ENCODE measurements at places on chromosomes 11 and 22. TPM values are rescaled to one million over a fixed set of nuclear protein-coding genes. Genes with fewer than 3 reads are reported as not detected.
A peak's percentile ranks its signal among the peaks of the same experiment; 100 is the strongest.

KRTAP5-2 gene
- total RNA-seq, result not detected

NRXN2 gene
- 12.0 TPM for total RNA-seq

XKR3 gene
- total RNA-seq, result not detected

GRCh38 chr22:29550005-29550404 is 3.6 kb downstream of the THOC5 start:
- DNase-seq, result no peak

KMT2A gene
- 83.6 TPM for total RNA-seq

OR5B21 gene
- total RNA-seq, result not detected

DNA sequence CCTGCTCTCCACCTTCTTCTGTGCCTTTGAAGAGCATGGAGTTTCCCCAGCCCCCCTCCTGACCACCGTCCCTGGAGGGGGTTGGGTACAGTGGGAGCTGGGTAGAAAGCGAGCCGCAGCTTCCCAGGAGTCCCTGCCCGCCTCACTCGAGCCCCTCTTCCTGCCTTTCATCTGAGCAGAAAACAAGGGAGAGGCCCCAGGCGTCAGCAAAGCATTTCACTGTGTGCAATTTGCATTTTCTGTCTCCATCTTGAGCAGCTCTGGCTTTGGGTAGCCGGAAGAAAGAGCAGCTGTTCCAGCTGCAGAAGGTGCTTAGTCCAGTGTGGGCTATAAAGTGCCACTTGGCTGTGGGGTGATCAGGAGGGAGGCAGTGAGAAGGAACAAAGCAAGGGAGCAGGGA is 229.7 kb downstream of the CEP164 start:
- no peak for DNase-seq

EMID1 gene
- 18.1 TPM for total RNA-seq

DNA sequence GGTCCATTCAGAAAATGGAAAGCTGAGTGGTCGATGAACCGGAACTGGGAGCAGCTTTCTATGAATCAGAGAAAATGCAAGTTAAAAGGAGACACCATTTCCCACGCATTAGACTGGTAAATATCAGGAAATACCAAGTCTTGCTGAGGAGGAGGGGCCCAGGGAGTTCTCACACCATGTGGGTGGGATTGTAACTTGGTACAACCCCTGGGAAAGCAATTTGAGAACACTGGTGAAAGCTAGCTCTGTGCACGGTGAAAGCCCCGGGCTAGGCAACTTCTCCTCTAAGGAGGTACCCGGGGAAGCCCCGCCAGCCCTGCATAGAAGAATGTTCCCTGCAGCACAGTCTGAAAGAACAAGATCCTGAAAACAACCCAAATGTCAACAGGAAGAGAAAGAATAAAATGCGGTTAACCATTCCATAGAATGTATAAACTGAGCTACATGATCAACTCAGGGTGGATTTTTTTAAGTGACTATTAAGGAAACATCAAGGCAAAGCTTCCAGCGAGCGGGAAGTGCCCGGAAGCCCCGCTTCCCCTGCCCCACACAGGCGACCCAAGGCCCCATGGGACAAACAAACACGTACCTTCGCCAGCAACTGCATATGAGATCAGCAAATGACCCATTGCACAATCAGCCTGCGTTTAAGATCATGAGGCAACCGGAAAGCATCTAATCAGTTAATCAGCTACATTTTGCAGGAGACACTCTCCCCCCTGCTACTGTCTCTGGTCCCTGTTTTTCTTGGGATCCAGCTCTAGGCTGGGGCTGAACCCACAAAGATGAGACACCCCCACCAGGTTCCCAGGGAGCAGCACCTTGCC is 11.3 kb downstream of the SHANK2 start:
- no peak for DNase-seq

- DNase-seq, result no peak
Measured at GRCh38 chr11:114166897-114167323, 107.4 kb downstream of the ZBTB16 start.

PDGFB gene
- total RNA-seq, result 14.7 TPM

DNA sequence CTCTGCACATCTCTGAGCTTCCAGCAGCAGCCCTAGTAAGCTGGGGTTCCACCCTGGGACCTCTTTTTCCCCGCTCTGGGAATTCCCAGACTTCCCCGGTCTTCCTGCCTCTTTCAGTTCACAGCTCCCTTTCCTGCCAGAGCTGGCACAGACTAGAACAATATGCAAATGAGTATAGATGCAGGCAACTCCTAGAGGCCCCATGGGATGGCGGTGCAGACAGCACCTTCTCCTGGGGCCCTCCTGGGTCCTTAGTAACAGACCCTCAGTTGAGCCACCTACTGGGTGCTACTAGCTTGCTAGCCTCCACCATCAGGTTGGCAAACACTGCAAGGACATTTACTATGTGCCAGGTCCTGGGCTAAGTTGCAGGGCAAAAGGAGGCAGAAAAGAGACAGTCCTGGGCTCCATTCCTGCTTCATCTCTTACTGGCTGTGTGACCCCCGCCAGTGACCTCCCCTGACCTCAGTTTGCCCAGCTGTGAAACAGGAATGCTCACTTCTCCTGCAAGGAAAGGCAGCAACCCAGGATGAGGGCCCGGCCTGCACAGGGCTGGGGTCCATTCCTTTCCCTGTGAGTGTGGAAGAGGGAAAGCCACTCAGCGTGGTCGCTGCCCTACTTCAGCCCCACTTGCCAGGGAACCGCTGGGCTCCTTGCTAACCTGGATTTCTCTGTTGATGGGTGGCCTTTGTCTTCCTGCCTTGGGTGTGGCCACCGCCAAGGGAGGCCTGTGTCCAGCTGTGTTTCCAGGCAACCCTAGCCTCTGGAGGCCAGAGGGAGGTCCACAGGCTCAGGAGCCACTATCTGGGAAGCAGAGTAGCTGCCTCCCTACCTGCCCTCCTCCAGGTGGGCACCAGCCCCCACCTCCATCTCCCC is 7.3 kb downstream of the RELT start:
- no peak for DNase-seq

DNA sequence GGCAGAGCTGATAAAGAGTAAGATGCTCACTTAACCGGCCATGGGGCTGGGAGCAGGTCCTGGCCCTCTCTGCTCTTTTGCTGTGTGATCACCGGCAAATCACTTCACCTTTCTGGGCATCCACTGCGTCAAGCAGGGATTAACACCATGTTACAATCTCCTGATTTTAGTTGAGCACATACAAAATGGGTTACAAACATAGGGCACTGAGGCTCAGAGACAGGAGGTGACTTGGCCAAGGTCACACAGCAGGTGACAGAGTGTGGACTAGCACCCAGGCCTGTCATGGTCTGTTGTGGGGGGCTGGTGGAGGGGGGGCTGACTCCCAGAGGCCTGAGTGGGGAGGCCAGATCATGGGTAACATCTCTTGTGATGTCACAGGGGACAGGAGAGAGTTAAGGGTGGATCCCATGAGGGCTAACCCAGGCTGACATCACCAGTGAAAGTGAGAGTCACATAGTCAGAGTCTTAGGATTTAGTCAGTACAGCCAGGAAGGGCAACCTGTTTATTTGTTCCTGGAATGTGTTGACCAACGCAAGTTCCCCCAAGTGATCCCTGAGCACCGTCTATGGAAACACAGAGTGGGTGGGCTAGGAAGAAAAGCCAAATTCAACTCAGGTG is 27.8 kb downstream of the GDPD5 start:
- no peak for DNase-seq

DDI1 gene
- total RNA-seq, result not detected

BLID gene
- total RNA-seq, result 1.2 TPM

DNA sequence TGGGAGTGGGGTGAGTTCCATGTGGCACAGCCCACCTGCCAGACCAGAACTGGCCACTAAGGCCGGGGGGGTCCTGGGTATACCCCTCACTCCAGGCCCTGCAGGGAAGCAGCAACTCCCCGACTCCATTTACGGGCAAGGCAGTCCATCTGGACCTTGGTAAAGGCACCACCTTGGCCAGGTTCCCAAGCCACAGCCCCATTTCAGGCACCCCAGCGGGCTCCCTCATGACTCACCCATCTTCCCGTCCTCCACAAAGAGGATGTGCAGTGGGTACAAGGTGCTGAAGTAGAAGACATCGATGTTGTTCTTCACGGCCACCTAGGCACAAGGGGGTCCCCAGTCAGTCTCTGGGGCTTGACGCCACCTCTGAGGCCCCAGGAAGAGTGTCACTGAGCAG is 15.7 kb upstream of the RASL10A start:
- no peak for DNase-seq

CSNK2A3 gene
- 2.8 TPM for total RNA-seq

DNA sequence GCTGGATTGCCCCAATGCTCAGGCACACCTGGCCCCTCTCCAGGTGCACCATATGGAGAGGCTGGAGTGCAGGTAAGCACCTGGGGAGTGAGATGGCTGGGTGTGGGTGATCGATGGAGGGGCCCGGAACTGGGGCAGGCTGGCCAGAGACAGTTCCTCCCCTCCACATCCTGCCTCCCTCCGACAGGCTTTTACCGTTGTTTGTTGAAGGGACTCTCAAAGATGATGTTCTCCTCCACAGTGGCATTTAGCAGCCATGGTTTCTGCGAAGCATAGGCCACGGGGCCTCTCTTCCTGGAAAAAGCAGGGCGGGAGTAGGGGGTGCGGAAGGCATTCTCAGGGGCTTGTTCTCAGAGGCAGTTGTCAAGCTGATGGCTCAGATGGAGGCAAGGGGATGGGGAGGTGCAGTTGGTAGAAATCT is 25.9 kb upstream of the KCNJ11 start:
- DNase-seq, result no peak

EMSY gene
- 47.5 TPM for total RNA-seq

DNA sequence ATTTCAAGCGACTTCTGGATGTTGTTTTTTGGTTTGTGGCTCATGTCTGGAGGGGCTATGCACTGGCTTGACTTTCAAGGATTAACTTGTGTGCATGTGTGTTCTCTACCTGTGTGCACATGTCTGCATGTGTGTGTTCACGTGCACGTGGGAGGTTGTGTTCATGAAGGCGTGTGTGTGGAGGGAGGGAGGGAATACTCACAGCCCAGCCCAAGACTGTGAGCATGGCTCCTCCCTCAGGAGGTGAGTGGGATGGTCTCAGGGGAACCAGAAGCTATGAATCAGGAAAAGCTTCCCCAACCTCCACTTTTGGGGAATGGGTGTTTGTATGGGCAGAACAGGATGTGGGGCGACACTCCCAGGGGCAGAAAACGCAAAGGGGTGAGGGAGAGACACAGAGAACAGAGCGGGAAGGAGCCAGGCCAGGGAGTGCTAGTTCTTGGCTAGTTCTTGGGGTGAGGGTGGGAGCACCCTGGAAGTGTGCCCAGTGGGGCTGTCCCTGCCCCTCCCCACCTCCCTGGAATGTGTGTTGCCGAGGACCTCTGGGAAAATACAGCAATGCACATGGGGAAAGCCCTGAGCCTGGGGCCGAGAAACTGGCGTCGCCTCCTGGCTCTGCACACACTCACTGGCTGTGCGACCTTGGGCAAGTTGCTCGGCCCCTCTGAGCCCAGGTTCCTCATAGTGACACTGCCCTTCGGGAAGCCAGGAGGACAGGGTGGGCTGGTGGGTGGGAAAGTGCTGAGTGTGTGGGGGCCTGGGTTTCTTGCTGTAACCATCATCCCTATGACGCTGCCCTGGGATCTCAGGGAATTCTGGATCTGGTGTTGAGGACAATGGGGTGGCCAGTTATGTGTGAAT is 16.9 kb upstream of the ALX4 start:
- DNase-seq, result no peak

GRCh38 chr11:119347940-119348605 is 1.6 kb upstream of the MFRP start:
- no peak for DNase-seq

DNA sequence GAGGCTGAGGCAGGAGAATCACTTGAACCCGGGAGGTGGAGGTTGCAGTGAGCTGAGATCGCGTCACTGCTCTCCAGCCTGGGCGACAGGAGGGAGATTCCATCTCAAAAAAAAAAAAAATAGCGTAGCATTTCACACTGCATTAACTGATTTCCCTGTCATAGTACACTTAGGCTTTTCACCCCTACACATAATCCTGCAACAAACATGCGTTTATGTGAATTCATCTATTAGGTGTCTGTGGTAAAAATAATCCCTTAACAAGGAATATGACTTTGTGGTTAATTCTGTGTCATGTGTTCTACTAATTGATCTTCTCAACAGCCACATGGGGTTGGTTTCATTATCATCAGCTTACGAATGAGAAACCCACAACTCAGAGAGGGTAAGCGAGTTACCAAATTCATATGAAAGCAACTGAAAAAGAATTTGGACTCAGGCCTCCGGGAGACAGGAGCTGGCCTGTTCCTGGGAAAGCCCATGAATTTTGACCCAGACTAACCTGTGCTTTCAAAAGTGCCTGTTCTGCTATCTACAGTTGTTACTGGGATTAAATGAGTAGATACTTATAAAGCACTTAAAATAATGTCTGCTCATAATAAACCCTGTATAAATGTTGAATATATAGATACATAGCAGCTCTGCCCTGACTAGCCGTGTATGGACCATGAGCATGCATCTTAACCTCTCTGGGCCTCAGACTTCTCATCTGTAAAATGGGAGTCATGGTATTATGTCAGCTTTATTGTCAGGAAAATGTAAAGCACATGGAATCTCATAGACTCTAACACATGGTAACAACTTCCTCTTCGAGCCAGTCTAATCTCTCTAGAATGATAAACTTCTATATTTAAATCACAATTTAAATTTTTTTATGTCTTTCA is 36.6 kb downstream of the KCNJ1 start:
- DNase-seq, result no peak

DNA sequence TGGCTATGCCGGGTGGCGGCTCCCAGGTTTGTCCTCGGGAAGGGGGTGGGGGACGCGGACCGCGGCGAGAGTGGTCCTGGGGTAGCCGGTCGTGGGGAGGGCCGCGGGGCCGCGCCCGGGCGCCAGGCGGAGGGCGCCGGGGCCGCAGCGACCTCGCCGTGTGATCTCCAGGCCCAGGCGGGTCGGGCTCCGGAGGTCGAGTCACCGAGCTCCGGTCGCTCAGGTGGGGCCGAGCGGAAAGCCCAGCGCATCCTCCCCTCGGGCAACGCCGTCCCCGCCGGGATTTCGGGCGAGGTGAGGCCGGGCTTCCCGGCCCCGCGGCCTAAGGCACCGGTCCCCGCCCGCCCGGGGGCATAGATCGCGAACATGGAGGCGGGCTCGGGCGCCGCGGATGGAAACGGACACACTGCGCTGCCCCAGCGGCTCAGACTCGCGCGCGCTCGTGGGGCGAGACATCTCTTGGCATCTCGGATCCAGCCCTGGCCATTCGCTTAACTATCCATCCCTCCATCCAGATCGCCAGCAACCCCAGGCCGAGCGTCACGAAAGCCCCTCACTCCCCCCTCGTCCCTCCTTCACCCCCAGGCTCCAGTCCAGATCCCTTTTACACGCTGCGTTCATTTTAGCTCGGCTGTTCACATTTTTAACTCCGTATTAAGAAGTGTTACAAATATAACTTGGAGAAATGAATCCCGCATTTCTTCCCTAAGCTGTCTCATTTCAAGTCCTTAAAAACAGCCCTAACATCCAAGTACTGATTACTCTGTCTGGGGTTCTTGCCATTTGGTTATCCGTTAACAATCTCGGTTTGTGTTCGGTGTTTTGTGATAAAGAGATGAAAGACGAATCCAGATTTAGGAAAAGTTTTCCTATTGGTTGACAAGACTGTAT is 460 bp downstream of the ZC3H12C start:
- DNase-seq, result peak; percentile 70

APOA4 gene
- total RNA-seq, result not detected

GRCh38 chr11:8477151-8477550 is 116.9 kb downstream of the STK33 start:
- no peak for DNase-seq

TMEM25 gene
- 46.1 TPM for total RNA-seq

GRCh38 chr11:76115555-76115954 is 90.7 kb downstream of the WNT11 start:
- no peak for DNase-seq

CHST1 gene
- total RNA-seq, result 1.0 TPM

GRCh38 chr11:106733635-106734034 is 284.6 kb downstream of the GUCY1A2 start:
- no peak for DNase-seq

GRCh38 chr11:21988477-21988876 is 204.4 kb upstream of the ANO5 start:
- DNase-seq, result no peak

Measured in mesothelial cell of epicardium (in vitro differentiated cells).